NCI-H526 treated with DMSO at 0.1 percent for 48 hours (cell line): ENCODE measurements at places on chromosomes 2 and 18.

- DNase-seq = no peak
These were observed 182.5 kb downstream of the TNS1 start for GRCh38 chr2:217820091-217820819.

- no peak for DNase-seq
These were observed 190.7 kb downstream of the GBX2 start for GRCh38 chr2:235977445-235977844.

DNA sequence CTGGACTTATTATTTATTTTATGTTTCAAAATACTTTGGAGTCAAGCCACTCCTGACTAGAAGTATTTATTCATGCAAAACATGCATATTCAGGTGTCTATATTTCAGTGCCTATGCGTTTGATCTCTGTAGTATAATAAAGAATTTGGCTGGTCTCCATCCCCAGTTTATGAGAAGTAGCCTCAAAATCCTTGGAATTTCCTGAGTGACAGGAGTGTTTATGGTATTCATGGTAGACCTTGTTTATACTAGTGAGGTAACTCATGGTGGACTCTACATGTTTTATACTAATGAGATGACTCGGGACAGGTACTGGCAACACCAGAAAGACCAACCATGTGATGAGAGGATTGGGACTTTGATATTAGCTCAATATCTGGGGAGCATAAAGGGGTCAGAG is 43.9 kb upstream of the CSRNP3 start:
- no peak for DNase-seq

- DNase-seq = no peak
These were observed 4.3 kb downstream of the AAMP start for GRCh38 chr2:218265626-218266025.

- peak; percentile 5 for DNase-seq
These were observed 303.4 kb upstream of the NCKAP5 start for GRCh38 chr2:133871545-133872209.

DNA sequence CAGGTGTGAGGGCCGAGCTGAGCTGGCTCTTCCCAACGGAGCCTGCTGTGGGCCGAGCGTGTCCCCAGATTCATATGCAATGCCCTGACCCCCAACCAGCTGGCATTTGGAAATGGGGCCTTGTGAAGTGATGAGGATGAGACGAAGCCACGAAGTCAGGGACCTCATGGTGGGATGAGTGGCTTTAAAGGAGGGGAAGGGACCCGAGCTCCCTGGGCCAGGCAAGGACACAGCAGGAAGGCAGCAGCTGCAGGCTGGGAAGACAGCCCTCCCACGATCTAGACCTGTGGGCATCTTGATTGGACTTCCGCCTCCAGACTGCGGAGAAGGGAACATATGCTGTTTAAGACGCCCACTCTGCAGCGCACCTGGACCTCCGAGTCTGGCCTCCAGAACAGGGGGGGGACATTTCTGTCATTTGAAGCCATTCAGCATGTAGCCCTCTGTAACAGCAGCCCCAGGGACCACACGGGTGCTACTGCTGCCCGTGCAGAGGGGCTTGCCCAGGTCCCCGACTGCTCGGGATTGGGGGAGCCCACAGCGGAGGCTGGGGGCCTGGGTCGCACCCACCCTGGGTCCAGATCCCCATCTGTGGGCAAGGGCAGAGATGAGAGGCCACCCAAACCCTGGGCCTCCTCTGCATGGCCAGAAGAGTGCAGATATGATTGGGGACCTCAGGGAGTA is 27.2 kb downstream of the KIF1A start:
- DNase-seq = no peak

- no peak for DNase-seq
These were observed 39.8 kb upstream of the PARD3B start for GRCh38 chr2:204505488-204505887.

- no peak for DNase-seq
These were observed 145.5 kb downstream of the ADCYAP1 start for GRCh38 chr18:1050012-1050657.

- no peak for DNase-seq
These were observed 13.7 kb downstream of the CALCRL start for GRCh38 chr2:187434342-187434785.

GRCh38 chr2:240714747-240715725 is 23.4 kb downstream of the AQP12A start:
- no peak for DNase-seq

- no peak for DNase-seq
These were observed 18.1 kb downstream of the RAB31 start for GRCh38 chr18:9726175-9726574.

GRCh38 chr2:16470936-16471490 is 194.6 kb downstream of the CYRIA start:
- DNase-seq = no peak

DNA sequence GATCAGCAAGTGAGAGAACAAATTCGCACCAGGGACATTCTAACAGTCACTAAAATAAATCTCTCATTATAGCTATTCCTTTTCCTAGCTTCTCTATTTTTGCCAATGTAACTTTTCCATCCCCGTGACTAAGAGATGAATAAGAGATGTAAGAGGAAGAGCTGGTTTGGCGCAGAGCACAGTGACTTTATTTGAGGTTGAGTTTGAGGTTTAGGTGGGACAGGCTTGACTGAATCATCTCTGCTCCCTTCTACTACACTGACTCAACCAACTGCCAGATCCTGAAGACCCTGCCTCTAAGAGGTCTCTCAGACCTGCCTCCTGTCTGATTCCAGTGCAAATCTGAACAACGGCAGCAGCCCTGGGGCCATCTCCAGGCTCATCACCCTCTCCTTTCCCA is 28.0 kb downstream of the RFX8 start:
- DNase-seq = no peak

- DNase-seq = no peak
These were observed 75.6 kb upstream of the CCDC150 start for GRCh38 chr2:196563876-196564275.

DNA sequence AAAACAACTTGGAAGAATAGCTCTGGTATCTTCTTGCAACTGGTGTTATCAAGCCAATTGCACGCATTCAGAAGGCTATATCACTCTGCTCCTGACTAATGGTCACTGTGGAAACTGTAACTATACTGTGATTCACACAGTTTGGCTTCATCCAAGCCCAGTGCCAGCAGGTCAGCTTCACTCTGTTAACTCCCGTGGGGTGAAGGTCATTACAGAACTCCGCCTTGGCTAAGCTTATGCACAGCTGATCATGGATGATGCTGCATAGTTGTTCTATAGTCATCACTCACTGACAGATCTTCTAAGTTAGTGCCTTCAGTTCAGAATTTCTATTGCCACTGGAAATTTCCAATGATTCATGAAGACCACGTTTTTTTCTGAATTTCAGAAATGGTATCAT is 497.2 kb upstream of the NETO1 start:
- DNase-seq = no peak

GRCh38 chr2:156189584-156189983 is 142.9 kb downstream of the NR4A2 start:
- DNase-seq = no peak

DNA sequence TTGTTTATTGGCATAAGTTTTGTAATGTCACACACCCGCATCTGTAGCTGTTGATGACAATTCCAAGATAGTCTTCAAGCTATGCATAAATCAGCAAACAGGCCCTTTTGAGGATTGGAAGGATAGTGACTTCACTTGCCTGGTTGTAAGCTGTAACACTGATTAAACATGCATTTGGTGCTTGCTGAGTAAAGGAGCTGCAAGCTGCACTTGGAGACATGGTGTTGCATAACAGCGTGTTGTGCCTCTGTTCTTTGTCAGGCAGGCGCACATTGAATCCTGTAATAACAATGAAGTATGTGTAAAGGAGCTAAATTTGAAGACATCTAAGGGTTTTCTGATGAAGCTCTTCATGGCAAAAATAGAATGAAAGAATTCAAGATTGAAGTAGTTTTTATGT is 68.7 kb upstream of the TTC27 start:
- no peak for DNase-seq

- DNase-seq = no peak
These were observed 46.3 kb upstream of the RALBP1 start for GRCh38 chr18:9428862-9429661.

- DNase-seq = no peak
These were observed 93.1 kb downstream of the RHOB start for GRCh38 chr2:20539776-20540586.

DNA sequence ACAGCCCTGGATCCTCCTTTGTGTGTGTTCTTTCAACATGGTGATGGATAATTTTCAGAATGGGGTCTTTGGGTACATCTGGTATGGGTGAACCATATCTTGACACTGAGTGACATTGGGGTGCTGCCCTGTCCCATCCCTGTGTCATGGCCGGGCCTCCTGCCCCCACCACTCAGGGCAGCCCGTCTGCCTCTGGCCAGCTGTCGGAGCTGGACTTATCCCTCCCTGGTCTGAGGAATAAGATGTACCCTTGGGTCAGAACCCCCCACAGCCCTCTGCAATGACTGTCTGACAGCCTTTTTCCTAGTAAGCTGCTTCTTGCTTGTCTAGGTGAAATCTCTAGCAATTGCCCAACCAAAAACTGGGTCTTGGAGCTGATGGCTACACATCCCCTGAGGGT is 142.9 kb downstream of the SH3RF3 start:
- no peak for DNase-seq

DNA sequence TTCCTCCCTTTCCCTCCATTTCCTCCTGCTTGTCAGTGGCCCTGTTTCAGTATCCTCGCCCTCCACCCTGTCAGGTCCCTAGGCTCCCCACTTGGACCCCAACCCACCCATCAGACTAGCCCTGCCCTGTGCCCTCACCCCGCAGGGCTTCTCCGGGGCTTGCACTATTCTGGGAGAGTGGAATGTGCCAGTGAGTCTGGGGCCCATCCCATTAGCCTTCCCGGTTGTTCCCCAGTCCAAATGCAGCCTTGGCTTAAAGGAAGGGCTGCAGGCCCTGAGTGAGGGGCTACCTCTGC is 45.5 kb downstream of the MYO7B start:
- DNase-seq = no peak

- DNase-seq = no peak
These were observed 230.9 kb upstream of the SLC14A2 start for GRCh38 chr18:45384137-45384961.

DNA sequence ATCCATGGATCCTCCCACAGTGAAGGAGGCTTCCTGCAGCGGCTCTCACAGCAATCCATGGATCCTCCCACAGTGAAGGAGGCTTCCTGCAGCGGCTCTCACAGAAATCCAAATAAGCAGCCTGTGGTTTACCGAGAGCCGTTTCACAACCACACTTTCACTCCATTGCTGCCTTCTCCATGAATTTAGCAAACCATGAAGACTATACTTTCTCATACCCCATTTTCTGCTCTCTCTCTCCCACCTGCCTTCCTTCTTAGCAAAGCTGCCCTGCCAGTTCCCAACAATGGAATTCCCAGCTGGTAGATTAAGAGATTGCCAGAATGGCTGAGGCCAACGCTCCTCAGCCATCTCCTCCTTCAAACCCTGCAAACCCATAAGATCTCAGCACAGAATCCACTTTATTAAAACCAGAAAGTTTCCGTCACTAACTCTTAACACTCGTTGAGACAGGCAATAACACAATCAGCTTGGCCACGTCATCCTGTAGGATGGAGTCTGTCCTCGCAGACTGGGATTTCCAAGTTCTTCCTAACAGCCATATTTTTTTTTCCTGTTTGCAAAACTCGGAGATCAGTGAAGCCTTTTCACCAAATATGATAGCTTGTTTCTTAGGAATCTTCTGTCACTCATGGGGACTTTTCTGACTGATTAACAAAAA is 162.2 kb downstream of the PXDN start:
- DNase-seq = no peak

DNA sequence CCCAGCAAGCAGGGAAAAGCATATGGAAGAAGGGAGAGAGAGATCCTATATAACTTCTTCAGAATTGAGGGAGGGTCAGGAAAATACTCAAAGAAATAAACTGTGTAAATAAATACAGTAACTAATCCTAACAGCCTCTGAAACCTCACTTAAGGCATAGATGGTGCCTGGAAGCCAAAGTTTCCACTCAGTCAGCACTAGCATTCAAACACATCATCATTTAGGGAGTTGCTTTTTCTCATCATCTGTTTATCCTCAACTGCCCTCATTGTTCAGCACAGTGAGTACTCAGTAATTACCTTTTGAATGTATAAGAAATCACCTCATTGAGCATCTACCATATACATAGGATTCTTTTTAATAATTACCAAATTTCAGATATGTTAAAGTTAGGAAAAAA is 262.9 kb downstream of the C1D start:
- no peak for DNase-seq

DNA sequence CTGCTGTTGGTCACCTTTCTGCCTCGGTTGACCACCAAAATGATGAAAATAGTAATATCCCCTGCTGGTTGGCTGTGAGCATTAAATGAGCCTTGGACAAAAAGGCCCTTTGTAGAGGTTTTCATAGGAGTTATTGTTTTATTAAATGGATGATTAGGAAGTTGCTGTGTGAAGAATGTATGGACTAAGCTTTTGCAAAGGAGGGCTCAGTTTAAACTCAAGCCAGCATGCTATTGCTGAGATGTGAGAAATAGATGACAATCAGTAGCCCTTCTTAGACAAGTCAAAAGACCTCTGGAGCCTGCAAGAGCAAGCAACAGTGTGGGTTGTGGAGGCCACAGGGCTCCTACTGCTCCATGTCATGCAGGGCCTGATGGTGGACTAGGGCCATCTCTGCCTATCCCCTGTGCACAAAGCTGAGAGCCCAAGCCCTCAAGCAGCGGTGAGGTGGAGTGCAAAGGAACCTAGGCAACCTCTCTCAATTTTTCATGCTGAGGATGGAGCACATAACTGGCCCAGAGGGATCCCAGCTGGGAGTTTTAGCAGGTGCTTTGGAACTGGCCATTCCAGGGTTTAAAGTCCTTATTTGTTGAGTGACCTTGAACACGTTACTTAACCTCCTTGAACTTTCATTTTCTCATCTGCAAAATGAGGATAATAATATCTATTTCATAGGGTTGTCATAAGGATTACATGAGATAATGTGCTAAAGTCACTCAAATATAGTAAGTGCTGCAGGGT is 37.1 kb downstream of the FOSL2 start:
- DNase-seq = no peak

DNA sequence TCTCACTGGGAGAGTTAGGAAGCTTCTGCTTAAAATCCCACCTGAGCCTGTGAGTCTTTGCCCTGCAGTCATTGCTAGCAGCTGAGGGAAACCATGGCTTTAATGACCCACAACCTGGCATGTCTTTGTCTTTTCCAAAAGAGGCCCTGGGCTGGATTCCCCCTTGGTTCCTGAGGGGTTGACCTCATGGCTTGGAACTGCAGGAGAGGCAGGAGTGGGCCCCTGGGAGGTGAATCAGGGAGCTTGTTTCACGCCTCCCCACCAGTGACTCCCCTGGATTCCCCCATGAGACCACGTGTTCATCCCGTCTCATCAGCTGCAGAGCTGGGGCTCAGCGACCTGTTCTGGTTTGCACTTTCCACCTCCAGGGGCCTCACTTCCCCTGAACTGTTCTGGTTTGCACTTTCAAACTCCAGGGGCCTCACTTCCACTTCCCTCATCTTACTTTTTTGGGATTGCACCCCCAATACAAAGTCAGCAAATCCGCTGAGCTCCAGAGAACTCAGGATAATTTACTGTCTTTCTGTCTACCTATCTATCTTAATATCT is 58.5 kb upstream of the TMEM18 start:
- DNase-seq = no peak

DNA sequence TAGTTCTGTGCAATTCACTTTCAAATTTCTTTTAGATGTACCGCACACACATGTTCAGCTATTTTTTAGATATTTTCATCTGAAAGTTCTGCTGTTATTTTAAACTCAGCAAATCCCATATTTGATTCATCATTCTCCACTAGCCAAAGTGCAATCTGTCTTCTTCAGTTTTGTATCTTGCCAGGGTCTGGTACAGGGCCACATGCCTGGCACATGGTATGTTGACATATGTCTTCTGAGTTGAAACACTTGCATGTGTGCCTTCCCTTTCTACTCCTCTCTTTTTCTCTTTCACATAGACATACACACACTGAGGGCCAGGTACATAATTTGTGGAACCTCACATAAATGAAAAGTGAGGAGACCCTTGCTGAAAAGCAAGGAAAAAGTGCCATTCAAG is 25.7 kb upstream of the SESTD1 start:
- no peak for DNase-seq
